ENCODE measurements at places on chromosomes 4 and X.

DNA sequence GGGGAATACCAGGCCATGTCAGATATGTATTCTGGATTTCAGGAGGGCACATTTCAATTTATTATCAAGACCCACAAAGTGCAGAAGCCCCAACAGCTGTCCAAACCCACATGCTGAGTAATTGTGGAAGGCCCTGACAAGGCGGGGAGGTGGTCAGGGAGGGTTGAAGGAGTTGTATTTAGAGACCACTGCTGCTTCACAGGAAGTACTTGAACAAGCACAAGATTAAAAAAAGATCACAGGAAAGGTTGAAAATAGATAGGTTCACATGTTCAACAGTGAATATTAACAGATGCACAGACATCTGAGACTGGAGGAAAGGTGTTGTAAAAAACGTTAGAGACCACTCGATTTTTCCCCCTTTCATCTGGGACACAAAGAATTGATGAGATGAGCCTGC lies 17.9 kb downstream of the ATP8A1 start:
- DNase-seq, result no peak

DNA sequence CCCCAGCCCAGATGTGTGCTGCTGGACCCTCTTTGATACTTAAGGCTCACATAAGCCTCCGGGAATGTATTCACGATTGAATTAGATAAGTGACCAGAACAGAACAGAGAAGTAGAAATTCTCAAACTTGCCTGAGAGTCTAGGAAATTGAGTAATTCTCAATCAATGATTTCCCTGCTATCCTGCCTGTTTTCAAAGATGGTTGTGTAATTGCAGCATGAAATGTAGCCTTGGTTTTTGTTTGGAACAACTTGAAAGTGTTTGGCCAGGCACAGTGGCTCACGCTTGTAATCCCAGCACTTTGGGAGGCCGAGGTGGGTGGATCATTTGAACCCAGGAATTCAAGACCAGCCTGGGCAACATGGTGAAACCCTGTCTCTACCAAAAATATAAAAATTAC lies 41.2 kb downstream of the TNIP2 start:
- DNase-seq, result no peak

- DNase-seq, result no peak
Observed at GRCh38 chrX:77597511-77597910, 150.3 kb downstream of the FGF16 start.

GRCh38 chr4:8281519-8282133 lies 12.1 kb downstream of the HTRA3 start:
- peak; percentile 45 for DNase-seq

DNA sequence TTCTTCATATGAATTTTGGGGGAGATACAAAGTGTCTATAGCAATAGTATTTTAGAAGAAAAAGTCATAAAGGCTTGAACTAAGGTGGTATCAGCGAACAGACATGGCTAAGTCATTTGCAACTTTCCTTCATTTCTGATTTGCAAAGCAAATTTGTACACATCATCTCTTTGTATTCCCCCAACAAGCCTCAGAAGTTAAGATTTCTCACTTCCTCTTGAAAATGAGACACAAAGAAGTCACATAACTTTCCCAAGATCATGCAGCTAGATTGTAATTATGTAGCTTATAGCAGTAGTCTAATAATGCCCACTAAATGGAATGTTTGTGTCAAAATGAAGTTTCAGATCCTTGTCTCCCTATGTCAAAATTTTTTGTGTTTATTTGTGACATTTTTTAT lies 709.8 kb upstream of the HS3ST1 start:
- DNase-seq, result no peak

GRCh38 chrX:45715748-45716147 lies 515.1 kb upstream of the DIPK2B start:
- DNase-seq, result no peak

DNA sequence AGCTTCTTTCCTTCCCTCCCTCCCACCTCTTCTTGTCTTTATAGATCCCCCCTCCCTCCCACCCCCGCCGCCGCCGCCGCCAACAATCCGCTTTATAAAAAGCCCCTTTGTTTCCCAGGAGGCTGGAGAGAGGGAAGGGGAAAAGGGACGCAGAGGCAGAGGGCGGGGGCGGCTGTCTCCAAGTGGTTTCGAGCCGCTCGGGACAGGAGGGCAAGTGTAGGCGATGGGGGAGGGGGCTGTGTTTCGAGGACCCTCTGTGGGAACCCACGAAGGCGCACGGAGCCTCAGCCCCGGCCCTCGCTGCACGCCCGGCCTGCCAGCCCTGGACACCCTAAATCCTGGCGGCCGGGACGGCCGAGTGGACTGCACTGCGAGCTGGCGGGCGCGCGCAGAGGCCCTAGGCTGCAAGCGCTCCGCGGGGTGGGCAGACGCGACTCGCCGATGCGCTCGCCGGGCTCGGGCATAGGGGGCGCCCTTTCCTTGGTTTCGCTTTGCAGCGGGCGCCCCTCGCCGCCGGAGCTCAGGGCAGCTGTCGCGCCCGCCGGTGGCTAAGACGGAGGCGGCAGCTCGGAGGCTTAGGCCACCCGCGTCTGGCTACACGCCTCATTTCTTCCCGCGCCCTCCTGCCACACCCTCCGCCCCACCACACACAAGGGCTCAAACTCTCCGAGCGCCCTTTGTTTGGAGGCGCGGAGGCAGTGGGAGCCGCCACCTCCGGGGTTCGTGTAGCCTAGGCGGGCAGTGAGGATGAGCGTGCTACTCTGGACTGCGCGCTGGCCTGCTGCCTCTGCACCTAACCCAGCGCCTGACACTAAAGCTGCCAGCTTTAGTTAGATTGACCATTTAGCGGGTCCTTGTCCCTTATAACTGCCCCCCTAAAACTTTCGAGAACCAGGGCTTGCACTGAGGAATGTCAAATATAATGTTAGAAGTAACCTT lies 2.2 kb downstream of the MAMLD1 start:
- DNase-seq, result peak; percentile 48

DNA sequence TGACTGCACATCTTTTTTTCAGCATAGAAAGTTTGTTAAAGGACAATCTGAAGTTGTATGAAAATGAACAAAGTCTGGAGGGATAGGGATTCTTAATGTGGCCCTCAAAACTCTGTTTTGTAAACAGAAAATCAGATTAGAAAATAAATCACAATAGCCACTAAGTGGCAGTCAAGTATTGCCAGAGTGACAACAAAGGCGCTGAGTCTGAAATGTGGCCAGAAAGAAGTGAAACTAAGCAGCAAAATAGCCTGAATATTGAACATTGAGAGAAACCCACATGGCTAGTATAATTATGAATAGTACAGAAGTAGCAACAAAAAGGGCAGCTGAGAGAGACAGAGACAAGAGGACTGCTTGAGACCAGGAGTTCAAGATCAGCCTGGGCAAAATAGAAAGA lies 81.1 kb upstream of the CT45A1 start:
- no peak for DNase-seq

GRCh38 chrX:2928191-2928582 lies 952 bp downstream of the ARSD start:
- peak; percentile 15 for DNase-seq

DNA sequence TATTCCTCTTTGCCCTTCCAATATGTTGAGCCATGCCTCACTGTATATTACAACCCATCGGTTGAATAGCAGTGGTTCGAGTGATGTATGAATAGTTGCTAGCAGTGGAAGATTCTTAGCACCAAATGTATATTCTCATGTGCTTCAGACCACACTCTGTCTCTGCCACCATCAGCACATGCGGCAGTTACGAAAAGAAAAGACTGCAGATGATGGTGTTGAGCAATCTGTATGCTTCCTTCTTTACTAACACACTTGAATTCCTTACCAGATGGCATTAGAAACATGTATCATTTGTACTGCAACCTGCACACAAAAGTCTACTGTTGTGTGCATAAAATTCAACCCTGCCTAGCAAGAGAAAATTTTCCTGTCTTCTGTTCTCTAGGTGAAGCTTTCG lies 214.6 kb downstream of the ENOX2 start:
- no peak for DNase-seq

GRCh38 chr4:132493476-132493875 lies 655.6 kb upstream of the PCDH10 start:
- DNase-seq, result no peak

DNA sequence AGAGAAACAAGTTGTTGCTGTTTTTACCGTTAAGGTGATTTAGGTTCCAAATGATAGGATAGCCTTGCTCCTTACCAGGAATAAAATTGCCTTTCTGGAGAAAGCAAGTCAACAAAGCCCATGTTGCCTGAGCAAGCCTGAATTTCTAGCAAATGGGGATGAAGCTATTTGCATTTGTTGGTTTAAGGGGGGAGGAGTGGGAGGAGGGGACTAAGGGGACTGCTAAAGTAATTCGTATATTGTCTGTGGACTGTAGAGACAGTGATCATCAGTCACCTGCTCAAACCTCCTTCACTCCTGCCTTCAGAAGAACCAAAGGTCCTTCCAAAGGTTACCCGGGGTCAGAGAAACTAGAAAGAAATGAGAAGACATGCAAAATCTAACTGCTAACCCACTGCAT lies 65.8 kb downstream of the SCML2 start:
- DNase-seq, result no peak
